ENCODE measurements at places on chromosomes 7 and 10.

DNA sequence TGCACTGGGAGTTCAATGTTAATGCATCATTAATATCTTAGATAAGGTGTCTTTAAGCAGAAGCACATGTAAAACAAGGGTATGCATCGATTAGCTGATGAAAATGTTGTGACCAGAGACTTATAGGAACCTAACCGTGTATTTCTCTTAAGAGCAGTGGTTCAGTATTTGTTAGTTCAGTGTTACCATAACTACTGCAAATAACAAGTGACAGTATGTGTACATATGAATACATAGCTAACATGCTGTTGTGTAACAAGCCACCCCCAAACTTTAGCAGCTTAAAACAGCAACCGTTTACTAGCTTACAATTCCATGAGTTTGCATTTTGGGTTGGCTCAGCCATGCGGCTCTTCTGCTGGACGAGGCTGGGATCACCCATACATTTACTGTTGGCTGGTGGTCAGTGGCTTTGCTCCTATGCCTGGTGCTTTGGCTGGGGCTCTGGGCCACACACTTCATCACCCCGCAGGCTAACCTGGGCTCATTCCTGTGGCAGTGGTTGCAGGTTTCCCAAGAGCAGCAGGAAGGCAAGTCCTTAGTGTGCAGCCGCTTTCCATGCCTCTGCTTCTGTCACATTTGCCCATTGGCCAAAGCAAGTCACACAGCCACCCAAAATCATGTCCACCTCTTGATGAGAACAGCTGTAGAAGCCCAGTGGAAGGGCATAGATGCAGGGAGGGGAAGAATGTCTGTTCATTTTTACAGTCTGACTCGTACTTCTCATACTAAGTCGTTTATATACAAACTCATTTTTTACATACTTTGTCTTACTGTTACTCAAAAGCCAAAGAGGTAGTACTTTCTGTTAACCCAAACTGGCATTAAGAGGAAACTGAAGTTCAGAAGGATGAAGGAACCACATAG is 103.3 kb upstream of the GATA3 start:
- no peak for DNase-seq

- DNase-seq = no peak
Measured at GRCh38 chr7:132998763-132999162, 83.1 kb downstream of the CHCHD3 start.

- DNase-seq = no peak
Measured at GRCh38 chr7:29075606-29076005, 70.7 kb downstream of the CPVL start.

DNA sequence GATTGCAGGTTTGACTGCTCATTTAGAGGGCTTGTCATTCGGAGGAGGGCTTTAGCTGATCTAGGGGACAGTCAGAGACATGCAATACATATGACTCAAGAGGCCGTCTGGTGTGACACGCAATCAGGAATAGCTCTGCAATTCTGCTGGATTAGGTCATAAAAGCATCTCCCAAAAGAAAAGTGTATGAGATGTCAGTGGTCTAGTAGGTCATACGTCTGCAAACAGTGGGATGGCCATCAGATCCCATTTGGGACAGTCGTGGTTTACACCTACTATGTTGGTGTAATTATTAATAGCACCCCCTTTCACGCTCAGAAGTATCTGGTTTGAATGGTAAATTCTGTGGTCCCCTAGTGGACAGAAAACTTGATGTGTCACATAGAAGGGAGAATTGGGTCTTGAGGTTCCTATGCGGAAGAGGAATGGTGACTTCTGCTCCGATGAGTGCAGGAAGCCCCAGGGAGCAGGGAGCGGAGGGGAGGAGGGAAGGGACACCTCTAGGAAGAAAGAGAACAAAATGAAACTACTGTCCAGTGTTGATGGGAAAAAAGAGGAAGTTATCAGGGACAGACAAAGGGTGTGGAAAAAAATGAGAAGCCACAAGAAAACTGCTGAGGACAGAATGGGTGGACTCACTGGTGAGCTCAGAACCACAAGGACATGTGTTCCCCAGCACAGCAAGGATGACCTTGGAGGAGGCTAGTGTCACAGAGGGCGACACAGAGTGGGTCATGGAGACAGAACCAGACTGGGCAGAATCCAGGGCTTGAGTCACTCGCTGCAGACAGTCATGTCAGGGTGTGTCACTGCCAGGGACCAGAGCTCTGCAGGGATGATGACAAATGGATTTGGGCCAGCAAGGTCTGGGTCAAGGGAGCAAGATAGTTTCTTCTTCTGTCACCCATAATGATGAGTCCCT is 59.9 kb downstream of the MAP3K8 start:
- peak; percentile 26 for DNase-seq

GRCh38 chr10:35735412-35735811 is 93.3 kb upstream of the FZD8 start:
- DNase-seq = no peak

DNA sequence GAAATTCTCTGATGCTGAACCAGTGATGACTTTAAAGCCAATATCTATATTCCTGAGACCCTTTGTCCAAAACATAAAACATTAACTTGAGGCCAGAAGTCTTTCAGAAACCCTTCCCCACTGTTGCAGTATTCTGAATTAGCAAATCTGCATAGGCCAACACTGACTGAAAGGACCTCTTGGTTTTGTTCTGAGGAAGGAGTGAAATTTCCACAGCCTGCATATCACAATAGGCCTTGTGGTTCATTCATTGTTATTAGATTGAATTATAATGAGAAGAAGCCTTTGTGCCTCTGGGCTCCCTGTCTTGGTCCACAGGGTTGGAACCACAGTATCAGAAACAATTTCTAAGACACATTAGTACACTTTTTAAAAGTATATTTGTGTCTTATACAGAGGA is 90.3 kb downstream of the CCNY start:
- DNase-seq = no peak

- no peak for DNase-seq
Measured at GRCh38 chr7:27351786-27352185, 109.2 kb downstream of the EVX1 start.

GRCh38 chr10:51072210-51072609 is 2.1 kb upstream of the PRKG1 start:
- DNase-seq = no peak

DNA sequence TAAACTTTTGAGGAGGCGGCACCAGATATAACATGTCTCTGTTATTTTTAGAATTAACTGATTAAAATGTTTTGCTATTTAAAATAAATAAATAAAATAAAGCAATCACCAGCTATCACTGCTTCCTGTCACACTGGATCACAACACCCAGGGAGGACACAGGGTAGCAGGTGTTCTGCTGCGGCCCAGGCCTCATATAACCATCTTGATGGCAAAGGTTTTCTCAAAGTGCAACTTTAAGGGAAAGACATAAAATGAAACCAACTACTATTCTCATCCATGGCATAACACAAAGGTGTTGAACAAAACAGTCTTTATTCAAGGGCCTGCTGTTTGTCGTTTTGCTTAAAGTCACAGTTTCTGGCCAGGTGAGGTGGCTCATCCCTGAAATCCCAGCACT is 23.2 kb downstream of the GPER1 start:
- no peak for DNase-seq

DNA sequence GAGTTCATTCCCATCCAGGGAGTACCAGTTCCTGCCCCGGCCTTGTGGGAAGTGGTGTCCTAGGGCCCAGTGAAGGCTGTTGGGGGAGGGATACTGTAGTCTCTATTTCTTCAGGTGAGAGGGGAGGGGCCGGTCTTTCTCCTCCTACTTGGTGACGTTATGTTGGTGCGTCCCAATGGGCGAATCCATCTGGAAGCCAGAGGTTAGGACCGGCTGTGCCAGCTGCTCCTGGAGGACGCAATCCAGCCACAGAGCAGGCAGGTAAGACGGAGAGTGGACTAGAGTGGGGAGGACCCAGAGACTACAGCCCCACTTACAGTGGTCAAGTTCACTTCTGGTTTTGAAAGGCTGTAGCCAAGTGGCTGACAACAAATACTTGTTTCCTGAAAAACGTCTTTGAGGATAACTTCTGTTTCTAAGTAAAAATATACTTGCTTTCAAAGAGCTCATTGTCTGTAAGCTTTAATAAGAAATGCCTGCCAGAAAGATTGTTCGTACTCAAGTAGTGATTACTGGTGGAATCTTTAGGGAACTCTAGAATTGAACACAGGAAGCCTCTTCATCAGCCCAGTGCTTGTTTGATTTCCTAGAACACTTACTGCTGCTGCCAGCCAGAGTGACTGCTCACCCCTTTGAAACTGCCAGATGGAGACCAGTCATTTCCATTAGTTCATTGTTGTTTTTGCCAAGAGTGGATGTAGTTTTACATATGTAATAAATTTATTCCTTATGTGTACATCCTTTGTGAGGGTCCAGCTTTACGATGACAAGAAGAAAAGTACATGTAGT is 25.4 kb downstream of the RBM33 start:
- no peak for DNase-seq

DNA sequence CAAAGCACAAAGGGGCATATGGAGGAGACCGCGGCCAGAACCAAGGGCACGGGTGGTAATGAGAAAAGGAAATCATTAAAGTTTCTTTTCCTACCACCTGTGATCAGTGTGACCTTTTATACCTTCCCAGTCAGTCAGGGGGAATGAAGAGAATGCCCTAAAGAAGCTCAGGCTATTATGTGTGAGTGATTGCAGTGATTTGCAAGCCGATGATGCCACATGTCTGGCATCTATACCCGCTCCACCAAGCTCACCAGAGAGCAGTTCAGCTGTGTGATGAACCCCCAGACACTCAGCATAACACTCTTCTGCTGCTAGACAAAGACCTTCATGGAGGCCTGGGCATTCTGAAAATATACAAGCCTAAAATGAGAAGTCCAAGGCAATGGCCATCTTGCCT is 106.2 kb upstream of the AGK start:
- no peak for DNase-seq

- no peak for DNase-seq
Measured at GRCh38 chr7:122304319-122304975, at the start of gene FEZF1. TSS of gene FEZF1 (minus strand) at chr7:122304750. CDS start at chr7:122304437, 313 bp downstream.

DNA sequence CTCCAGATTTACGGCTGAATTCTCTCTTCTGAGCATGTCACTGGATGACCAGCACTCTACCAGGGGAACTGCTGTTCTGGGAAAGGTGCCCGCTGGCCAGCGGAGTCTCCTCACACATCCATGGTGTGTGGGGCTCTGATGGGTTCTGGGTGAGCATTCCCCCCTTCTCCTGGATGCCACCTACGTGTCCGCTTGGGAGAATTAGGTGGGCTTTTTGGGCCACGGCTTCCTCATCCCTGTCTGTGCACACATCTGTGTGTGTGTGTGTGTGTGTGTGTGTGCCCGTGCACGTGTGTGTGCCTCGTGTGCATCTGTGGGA is 163.0 kb downstream of the DNAJB6 start:
- DNase-seq = no peak

- no peak for DNase-seq
Measured at GRCh38 chr10:131273476-131273875, 38.0 kb downstream of the TCERG1L start.

DNA sequence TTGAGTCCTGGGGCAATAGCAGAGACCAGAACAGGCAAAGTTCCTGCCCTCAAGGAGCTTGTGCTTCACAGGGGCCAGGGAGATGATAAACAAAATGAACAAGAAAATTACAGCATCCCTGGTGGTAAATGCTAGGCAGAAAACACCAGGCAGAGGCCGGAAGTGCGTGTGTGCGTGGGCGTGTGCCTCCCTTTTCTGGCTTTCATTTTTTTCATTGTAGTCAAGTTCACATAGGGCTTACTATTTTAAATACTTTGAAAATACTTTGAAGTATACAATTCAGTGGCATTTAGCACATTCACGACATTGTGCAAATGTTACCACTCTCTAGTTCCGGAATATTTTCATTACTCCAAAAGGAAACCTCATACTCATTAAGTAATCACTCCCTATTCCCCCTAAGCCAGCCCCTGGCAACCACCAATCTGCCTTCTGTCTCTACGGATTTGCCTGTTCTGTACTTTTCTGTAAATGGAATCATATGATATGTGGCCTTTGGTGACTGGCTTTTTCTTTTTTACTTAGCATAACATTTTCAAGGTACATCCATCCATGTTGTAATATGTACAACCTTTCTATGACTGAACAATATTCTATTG is 88.1 kb upstream of the PDCD4 start:
- DNase-seq = peak; percentile 75

- no peak for DNase-seq
Measured at GRCh38 chr7:98081319-98081718, 25.3 kb upstream of the LMTK2 start.

DNA sequence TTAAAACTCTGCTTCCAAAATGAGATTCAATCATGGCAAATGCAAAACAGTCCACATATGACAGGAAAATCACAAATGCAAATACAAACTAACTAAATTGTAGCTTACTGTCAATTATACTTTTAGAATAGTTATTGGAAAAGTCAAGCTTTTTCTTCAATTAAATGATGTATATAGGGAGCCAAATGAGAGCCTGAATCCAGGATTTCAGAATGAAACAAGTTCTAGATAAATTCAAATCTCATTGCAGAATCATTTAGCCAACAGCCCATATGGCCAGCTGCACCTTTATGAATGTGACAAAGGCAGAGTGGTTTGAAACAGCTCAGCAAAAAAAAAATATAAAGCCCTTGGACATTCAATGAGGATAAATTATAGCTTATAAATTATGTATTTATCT is 82.2 kb upstream of the SCIN start:
- no peak for DNase-seq

- no peak for DNase-seq
Measured at GRCh38 chr7:98479318-98479717, 78.4 kb upstream of the BAIAP2L1 start.

- DNase-seq = no peak
Measured at GRCh38 chr7:45593877-45594276, 19.7 kb downstream of the ADCY1 start.

- DNase-seq = no peak
Measured at GRCh38 chr7:47944536-47945260, 3.6 kb downstream of the PKD1L1 start.

GRCh38 chr7:130917669-130918128 is 183.7 kb upstream of the KLF14 start:
- no peak for DNase-seq

GRCh38 chr7:95467912-95468607 is 17.7 kb upstream of the ASB4 start:
- DNase-seq = no peak

- no peak for DNase-seq
Measured at GRCh38 chr7:31362401-31362800, 21.9 kb upstream of the NEUROD6 start.

GRCh38 chr7:113026941-113027340 is 59.7 kb downstream of the GPR85 start:
- no peak for DNase-seq

- peak; percentile 52 for DNase-seq
Measured at GRCh38 chr7:157276731-157277562, 59.9 kb upstream of the DNAJB6 start.

GRCh38 chr10:30756896-30757295 is 127.3 kb upstream of the LYZL2 start:
- DNase-seq = no peak

DNA sequence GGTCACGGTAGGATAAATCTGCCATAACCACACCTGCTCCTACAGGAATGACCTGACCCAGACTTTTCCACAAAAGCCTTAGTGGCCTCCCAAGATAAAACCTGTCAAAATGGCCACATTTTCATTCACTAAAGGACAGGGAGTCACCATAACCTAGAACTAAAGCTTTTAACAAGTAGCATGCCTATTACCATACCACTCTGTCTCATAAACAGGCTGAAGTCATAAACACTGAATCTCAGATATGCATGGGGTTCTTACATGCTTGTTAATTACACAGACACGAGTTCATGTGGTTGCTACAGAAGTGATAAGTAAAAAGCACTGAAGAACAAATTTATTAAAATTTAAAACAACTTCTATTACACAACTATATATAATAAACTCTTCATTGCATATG is 56.0 kb downstream of the HIPK2 start:
- DNase-seq = no peak

GRCh38 chr7:84809877-84810276 is 377.0 kb downstream of the SEMA3D start:
- no peak for DNase-seq

- DNase-seq = peak; percentile 46
Measured at GRCh38 chr7:128059143-128059988, 28.1 kb upstream of the LRRC4 start.
